Activated T-cell treated with anti-CD3 and anti-CD28 coated beads for 1 hour (primary cell): ENCODE measurements at places on chromosomes 7 and 10.

DNA sequence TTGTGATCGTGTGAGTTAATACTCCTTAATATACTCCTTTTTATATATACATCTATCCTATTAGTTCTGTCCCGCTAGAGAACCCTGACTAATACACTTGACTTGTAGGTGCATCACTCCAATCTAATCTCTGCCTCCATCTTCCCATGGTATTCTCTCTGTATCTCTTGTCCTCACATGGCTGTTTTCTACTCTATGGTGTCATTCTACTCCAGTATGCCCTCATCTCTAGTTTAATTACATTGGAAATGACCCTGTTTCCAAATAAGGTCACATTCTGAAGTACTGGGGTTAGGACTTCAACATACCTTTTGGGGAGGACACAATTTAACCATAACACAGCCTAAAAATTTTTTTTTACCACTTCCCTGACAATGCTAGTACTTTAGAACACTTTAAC lies 25.8 kb upstream of the TNKS2 start:
- DNase-seq: no peak

GRCh38 chr7:5689118-5689517 lies 92.3 kb downstream of the RNF216 start:
- DNase-seq: no peak

- peak; percentile 26 for DNase-seq
These were observed 69.3 kb downstream of the AP3M1 start for GRCh38 chr10:74081192-74081803.

DNA sequence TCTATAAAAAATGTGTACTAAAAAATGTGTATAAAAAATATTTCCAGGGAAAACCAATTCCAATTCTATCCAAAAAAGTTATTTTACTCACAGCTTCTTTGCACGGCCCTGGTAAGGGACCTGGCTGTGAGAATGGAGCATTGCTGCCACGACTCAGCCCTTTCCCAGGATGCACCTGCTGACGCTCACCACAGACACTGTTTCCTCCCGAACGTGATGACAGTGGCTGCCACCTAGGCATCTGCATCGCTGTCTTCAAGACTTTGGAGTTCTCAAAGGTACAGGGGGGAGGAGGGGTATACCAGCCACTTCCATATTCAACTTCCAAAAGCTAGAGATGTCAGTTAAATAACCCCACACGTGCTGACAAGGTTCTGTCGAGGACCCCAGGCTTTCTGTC lies 23.9 kb upstream of the PTPRN2 start:
- no peak for DNase-seq

DNA sequence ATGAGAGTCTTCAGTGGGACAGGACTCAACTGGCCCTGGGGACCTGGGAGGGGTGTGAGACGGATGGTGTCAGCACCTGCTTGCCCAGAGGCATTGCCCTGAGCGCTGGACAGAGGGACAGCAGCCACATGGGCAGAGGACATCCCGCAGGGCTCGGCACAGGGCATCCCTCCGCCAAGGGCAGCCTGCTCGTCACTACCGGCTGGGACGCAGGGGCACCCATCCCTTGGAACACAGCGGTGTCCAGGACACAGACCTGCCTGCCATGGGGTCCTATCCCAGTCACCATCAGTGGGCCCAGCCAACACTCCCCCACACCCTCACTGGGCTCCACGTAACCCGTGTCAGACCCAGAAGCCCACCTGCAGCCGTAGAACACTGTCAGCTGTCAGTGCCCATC lies 109.3 kb downstream of the LARP4B start:
- no peak for DNase-seq

GRCh38 chr10:76868098-76868977 lies 769.3 kb downstream of the KCNMA1 start:
- no peak for DNase-seq

DNA sequence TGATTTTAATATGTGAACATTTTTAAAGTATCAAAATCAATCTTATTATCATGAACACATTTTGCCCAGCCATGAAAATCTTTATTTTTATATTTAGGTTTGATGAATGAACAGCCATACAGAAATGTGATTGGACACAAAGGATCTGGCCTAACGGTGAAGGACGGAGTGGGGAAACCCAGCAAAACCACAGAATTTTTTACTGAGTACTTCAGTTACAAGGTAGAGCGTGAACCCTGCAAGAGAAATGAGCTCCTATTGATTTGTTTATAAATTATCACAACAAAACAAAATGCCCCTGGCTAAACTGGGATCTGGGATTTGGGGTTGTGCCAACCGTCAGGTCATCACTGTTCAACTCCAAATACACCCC lies 118.8 kb downstream of the JAZF1 start:
- no peak for DNase-seq

DNA sequence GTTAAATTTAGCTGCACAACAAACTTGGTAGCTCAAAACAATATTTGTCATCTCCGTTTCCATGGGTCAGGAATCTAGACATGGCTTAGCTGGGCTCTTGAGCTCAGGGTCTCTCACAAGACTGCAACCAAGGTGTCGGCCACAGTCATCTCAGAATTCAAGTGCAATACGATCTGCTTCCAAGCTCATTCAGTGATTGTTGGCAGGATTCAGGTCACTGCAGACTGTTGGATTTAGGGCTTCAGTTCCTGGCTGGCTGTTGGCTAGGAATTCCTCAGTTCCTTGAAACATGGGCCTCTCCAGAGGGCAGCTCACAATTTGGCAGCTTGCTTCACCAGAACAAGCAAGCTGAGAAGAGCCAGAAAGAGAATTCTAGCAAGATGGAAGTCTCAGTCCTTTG lies 17.5 kb upstream of the CHST3 start:
- DNase-seq: no peak

DNA sequence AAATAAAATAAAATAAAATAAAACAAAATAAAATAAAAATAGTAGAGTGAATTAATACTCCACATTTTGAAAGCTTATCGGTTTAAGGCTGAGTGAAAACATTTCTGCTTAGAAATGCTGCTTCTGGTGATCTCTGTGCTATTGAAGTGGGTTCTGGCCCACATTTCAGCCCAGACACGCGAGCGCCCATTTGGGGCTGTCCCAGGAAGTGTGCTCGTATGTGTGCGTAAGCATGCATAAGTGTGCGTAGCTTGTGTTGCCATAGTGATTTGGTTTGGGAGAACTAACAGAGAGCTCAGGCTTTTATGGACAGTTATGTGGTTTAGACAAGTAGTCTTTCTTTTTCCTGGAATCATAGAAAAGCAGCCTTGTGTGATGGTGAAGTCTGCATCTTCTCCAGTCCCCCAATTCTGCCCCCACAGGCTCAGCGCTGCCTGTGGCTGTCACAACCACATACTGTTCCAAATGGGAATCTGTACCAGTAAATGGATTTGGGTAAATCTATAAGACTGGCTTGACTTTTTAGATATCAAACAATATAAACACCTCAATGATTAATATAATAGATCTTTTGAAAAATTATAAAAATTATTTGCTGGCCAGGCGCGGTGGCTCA lies 29.8 kb upstream of the PURB start:
- DNase-seq: peak; percentile 22

- DNase-seq: no peak
These were observed 2.2 kb downstream of the FASTK start for GRCh38 chr7:151078233-151079040.

- DNase-seq: no peak
These were observed 102.1 kb downstream of the RTKN2 start for GRCh38 chr10:62166331-62167131.

DNA sequence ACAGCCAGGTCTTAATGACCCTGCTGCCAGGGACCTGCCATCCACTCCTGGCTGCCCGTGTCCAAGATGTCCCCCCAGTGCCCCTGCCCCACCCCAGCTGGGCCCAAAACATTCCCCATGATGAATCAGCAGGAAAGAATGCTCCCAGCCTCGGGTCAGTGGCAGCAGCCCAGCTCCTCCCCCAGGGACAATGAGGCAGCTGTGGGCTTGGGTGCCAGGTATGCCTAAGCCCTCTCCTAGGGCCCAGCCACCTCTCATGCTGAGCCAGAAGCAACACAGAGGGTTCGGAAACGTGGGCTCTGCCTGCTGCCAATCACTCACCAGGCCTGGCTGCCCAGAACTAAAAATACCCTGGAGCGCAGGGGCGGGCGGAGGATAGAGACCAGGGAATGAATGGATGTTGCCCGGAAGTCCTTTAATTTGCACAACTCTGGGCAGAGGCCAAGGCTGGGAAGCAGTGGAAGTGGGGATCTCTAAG lies 1.5 kb upstream of the LOXL4 start:
- no peak for DNase-seq

DNA sequence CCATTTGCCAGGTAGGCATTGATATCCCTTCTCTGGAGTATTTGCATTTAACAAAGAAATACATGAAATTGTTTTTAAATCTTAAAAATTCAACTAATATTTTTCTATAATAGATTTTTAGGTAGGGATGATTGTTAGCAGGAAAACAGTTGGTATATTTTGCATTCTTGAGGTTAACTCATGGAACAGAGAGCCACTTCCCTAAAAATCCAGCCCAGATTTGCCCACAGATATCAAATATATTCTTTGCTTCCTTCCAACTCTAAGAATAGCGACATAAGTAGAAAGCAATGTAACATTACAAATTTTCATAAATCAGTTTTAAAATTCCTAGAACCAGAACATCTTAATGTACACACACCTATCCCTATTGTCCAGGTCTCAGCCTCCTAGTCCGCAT lies 45.0 kb upstream of the ANLN start:
- DNase-seq: no peak

DNA sequence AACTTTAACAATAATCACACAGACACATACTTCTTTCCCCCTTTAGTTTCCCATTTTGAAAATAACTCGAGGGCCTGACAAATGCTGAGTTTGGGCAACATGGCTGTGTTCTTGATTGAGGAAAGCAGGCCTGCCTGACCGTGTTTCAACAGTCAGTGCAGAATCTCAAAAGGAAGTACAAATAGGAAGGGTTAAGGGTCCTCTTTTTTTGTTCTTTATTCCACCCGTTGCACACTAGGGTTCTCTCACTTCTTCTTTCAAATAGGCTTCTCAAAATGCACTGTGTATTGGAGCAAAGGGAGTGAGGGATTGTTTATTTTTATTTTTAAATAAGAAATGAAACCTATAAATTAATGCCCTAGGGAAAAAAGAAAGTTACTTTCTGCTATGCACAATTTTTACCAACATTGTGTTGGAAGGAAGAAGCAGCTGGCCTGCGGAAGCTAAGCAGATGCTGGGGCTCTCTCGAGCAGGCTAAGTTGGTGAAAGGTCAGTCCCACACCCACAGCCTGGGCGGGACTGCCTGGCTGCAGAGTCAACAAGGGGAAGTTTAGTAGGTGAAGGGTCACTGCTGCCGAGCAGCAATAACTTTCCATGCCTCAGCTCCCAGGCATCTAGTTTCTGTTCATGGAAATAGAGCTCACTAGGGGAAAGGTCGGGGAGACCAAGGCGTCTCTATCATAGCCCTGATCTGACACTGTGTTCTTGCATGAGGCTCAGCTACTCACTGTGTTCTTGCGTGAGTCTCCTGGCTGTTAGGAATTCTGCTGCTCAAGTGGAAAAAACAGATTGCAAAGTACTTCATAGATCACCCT lies 12.2 kb upstream of the PDK4 start:
- DNase-seq: no peak

GRCh38 chr7:47301105-47301477 lies 280.8 kb downstream of the TNS3 start:
- no peak for DNase-seq

DNA sequence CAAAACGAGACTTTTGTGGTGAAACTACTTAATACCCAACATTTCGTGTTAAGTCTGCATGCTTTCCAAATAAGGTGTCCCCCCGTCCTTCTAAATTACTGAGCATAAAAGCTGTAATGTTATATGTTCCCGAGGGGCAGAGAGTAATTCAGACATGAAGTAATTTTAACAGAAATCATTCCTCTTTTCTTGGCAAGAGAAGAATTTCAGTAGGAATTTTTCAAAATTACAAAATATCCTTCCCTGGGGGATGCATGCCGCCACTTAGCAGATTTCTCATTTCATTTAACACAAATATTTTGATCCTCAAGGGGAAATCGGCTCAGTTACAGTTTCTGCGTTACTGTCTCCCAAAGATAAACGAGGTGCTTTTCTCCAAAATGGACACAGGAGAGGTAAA lies 213.2 kb upstream of the RHOBTB1 start:
- DNase-seq: no peak

GRCh38 chr7:33794959-33795358 lies 110.4 kb upstream of the BMPER start:
- DNase-seq: no peak

GRCh38 chr7:25098096-25099046 lies 26.7 kb downstream of the CYCS start:
- peak; percentile 19 for DNase-seq

- peak; percentile 8 for DNase-seq
These were observed 16.2 kb downstream of the OPTN start for GRCh38 chr10:13115832-13116803.

DNA sequence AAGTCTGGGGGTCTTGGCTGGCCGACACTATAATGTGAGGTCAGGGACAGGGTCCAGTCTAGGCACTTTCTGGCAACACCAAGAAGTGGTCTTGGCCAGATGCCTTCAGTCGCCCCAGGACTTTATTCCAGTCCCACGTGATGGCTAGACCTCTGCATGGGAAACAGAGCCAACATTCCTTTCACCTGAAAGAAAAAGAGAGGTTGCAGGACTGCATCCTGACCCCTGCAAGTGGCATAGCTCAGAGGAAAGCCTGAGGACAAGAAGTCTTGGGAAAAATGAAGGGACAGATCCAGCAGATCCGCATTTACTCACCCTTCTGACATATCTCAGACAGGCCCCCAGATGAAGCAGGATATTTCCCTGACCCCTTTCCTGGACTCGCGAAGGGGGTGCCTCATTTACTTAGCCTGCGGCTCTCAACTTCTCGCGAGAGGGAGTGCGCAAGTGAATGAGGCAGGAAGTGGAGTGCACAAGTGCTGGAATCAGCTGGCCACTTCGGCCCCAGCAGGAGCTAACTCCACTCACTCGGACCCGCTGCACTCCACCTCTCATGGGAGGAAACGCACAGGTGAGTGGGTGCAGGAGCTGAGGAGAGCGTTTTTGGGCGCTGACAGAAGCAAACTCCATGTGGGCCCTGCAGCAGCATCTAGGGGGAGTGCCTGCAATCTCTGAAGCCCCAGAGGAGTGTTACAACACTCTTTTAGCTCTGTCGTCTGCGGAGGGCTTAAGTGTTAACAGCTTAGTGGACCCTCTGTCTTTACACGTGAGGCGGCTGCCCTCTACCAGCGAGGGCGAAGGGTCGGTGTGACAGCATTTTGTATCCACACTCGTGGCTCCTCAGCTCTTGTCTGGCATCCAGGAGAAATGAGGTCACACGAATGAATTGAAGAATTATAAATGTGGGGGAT lies 916.2 kb upstream of the GHITM start:
- no peak for DNase-seq

DNA sequence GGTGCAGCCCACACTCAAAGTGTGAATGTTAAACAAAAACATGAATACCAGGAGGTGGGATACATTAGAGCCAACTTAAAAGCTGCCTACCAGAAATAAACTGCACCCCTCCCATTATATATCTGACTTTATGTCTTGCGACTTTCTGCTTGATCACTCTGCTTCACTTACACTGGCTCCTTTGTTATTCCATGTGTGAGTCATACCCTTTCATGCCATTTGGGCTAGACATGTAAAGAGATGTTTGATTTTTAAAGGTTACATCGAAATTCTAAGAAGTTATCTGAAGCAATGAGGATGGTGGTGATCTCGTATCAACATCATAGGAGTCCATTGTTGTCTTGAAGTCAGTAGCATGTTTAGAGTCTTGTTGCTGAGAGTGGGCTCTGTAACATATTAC lies 31.6 kb upstream of the ETV1 start:
- no peak for DNase-seq
